ENCODE measurements at places on chromosomes 2 and 18. TPM values are rescaled to one million over a fixed set of nuclear protein-coding genes. Genes with fewer than 3 reads are reported as not detected.

Gene SLC38A11
- 6.6 TPM for polyA plus RNA-seq

Gene TLX2
- 0.07 TPM for polyA plus RNA-seq

Gene GNAL
- polyA plus RNA-seq = 4.9 TPM

Gene MC2R
- polyA plus RNA-seq = not detected

Gene INHBB
- not detected for polyA plus RNA-seq
